A673 (cell line): ENCODE measurements at places on chromosomes 11 and 22. TPM values are rescaled to one million over a fixed set of nuclear protein-coding genes. Genes with fewer than 3 reads are reported as not detected.

GRCh38 chr11:84673753-84674152 lies 953.4 kb downstream of the DLG2 start:
- peak; percentile 79 for DNase-seq

DNA sequence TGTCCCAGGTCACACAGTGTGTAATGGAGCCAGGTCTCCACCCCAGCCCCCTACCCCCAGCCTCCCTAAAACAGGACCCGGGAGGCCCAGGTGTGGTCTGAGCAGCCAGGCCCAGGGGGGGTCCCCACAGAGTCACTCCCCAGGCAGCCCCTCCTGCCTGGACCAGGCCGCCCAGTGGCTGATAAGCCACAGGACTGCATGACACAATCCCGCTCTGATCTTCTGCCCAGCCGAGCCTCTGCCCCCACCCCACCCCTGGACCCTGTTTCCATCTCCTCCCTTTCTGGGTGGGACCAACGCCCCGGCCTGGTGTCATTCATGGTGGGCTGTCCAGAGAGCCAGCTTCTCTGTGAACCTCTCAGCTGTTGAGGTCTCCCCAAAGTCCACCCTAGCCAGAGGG lies 7.8 kb upstream of the LIF start:
- DNase-seq, result no peak

- DNase-seq, result no peak
Measured at GRCh38 chr22:20865875-20866445, 7.2 kb downstream of the SNAP29 start.

GRCh38 chr11:1899090-1899489 lies 7.4 kb upstream of the PRR33 start:
- no peak for DNase-seq

GRCh38 chr22:39098026-39098425 lies 982 bp downstream of the APOBEC3H start:
- no peak for DNase-seq

GRCh38 chr11:45580399-45580798 lies 85.0 kb downstream of the CHST1 start:
- peak; percentile 63 for DNase-seq

GRCh38 chr11:36361901-36362391 lies 65.9 kb downstream of the PRR5L start:
- no peak for DNase-seq

GRCh38 chr11:16981651-16982194 lies 32.5 kb downstream of the PLEKHA7 start:
- DNase-seq, result peak; percentile 4

DNA sequence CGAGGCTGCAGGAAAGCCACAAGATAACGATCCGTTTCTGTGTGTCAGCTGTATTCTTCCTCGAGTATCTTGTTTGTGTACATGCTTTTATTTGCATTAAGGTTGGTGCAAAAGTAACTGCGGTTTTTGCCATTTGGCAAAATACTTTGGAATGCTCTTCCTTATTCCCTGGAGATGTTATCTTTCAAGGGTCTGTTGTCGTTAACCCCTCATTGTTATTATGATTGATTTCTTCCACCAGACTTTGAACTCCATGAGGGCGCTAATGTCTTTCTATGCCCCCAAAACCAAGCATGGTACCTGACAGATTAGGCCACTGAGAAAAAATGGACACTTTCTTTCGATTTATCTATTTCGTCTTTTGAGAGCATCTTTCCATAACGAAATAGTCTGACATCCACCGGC lies 563 bp upstream of the PSMA1 start:
- DNase-seq, result no peak

DNA sequence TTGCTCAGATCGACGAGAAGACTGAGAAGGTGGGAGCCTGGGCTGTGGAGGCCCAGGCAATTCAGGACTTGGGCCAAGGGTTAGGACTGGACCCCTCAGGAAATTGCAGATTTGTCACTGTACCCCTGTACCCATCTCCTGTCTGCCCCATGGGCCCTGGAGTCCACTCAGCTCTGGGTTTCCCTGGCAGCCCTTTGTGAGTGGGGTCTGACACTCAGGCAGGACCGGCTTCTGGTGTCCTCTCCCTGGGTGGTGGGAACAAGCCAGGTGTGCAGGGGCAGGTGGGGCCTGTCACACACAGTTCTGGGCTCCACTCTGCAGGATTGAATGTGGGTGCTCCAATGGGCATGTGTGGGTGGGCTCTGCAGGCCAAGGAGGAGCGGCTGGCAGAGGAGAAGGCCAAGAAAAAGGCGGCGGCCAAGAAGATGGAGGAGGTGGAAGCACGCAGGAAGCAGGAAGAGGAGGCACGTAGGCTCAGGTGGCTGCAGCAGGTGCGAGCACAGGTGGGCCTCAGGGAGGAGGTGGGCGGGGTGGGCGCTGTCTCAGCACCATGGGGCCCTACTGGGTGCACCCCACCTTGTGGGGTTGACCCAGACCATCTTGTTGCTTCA lies 21.6 kb downstream of the INCENP start:
- DNase-seq, result no peak

GRCh38 chr11:12673924-12674570 lies at the start of gene TEAD1:
TEAD1 (plus strand) TSS chr11:12674421.
- peak; percentile 94 for DNase-seq

GRCh38 chr11:133162227-133162626 lies 370.1 kb downstream of the OPCML start:
- no peak for DNase-seq

DNA sequence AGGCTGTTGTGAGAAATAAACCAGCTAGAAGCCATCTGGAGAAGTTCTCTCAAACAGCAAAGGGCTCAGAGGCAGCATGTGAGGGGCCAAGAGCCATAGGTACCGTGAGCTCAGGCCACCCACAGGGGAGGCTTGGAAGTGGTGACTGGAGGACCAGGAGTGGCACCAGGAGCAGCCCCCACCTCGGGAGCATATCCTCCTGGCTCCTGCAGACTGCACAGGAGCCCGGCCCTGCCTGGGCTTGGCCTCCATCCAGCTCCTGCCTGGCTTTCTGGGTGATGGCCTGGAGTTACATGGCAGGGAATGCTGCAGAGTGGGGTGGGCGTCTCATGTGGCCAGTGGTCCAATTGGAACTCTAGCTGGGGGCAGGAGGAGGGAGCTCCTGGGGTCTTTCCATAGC lies 4.2 kb upstream of the MPPED1 start:
- no peak for DNase-seq

DNA sequence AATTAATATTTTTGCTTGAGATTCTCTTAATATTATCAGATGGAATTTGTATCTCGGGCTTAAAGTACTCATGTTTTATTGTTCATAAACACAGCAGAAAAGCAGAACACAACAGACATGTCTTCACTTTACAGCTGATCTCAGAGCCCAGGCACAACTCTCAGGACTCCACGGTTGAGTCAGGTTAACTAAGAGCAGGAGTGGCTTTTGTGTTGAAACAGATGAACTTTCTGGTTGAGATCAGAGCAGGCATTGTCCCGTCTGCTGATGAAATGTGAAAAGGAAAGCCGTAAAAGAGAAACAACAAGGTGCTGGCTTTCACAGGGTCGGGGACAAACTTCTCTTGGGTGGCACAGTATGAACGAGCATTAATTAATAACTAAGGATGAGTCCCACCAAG lies 49.0 kb downstream of the JHY start:
- DNase-seq, result no peak

GRCh38 chr11:101931692-101932091 lies 15.4 kb upstream of the ANGPTL5 start:
- no peak for DNase-seq

- DNase-seq, result no peak
Measured at GRCh38 chr22:37284126-37284804, 2.0 kb downstream of the CYTH4 start.

DCDC1 gene
- total RNA-seq, result 0.58 and 1.0 TPM in 2 replicates

OOSP2 gene
- total RNA-seq, result not detected in 2 replicates

OR8D2 gene
- total RNA-seq, result not detected in 2 replicates

CHADL gene
- not detected in 2 replicates for total RNA-seq

UBQLNL gene
- not detected in 2 replicates for total RNA-seq

OR52I1 gene
- total RNA-seq, result not detected in 2 replicates

ACR gene
- total RNA-seq, result not detected in 2 replicates
